ENCODE measurements at places on chromosomes 1 and 21.

- no peak for DNase-seq
These were observed 4.1 kb upstream of the TMEM52 start for GRCh38 chr1:1922956-1923833.

DNA sequence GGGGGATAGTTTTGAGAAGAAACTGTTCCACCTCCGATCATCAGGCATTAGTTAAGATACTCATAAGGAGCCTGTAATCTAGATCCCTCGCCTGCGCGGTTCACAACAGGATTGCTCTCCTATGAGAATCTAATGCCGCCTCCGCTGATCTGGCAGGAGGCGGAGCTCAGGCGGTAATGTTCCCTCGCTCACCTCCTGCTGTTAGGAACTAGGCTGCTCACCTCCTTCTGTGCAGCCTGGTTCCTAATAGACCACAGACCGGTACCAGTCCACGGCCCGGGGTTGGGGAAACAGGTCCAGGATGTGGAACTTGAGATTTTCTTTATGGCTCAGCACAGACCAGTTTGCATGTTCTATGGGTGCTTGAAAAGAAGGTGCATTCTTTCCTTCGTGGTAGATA lies 27.2 kb upstream of the FAM3B start:
- no peak for DNase-seq

DNA sequence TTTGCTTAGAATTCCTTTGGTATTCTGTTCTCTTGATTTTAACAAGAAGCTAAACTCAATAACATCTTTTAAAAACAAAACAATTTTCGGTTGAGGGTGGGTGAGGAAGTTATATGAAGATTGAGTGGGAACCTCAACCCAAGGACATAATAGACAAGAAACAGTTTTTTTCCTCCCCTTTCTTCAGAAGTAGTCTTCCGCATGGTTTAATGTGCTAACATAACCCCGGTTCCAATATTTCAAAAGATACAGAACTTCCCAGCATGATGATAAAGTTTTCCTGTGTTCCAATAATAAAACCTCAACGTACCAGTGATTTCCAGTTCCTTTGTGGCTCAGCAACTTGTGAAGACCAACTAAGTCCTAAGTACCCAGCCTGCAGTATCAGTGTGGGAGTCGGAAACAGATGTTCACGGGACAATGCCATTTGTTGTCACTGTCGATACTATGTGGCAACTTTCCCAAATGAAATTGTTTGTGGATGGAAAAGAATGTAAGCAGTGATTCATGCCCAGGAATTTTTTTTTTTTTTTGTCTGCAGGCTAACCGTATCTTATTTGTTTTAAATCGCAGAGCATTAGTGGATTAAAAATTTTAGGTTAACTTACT lies 48.5 kb downstream of the NR5A2 start:
- peak; percentile 42 for DNase-seq

DNA sequence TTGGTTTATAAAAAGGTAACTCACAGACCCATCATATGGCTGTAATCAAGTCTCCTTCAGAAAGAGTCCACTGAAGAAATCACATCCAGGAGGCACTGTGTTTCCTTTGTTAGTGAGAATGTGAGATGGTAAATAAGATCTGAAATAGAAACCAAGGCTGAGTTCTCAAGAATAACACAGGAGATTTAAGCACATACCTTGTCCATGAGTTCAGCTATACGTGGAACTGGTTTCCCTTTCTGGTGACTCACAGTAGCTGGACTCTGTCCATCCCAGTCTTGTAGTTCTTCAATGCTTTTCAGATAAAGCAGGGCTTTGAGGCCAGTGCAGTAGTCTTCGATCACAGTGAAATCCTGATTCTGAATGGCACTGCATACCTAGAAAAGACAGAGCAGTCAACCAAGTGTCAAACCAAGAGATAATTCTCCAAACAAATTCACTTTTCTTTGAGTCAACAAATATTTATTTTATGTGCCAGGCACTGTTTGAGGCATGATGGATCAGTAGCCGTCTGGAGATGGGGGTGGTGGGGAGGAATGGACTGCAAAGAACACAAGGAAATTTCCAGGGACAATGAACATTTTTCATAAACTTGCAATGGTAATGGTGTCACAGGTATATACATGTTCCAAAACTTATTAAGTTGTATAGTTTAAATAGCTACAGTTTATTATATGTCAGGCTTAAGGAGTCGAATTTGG lies 471.4 kb downstream of the PTBP2 start:
- DNase-seq = peak; percentile 72
